Central memory CD4-positive, alpha-beta T cell (primary cell): ENCODE measurements at places on chromosomes 7 and 10.
A peak's percentile ranks its signal among the peaks of the same experiment; 100 is the strongest.

GRCh38 chr7:149430192-149430591 is 30.7 kb downstream of the ZNF777 start:
- DNase-seq = no peak

- DNase-seq = no peak
Observed at GRCh38 chr7:94907811-94908322, 473 bp downstream of the PPP1R9A start.

GRCh38 chr7:111528331-111528730 is 34.0 kb downstream of the IMMP2L start:
- no peak for DNase-seq

- no peak for DNase-seq
Observed at GRCh38 chr7:42227541-42227935, 9.5 kb downstream of the GLI3 start.

DNA sequence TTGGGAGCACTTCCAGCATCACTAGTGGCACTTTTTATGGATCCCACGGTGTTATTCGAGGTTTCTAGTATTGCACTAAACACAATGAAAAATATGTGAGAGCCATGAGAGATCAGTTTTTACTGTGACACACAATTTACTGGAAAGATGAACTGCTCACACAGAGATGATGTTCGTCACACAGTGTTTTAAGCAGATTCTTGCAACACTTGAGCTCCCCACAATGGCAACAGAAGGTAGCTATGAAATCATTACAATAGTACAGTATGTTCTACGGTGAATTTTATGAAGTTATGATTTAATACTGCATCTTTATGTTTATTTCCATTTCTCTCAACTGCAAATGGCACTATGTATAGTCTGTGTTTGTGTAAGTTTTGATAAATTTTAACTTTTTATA is 27.4 kb upstream of the ENTPD1 start:
- no peak for DNase-seq

GRCh38 chr7:28748933-28749584 is 209.1 kb downstream of the TRIL start:
- DNase-seq = no peak

DNA sequence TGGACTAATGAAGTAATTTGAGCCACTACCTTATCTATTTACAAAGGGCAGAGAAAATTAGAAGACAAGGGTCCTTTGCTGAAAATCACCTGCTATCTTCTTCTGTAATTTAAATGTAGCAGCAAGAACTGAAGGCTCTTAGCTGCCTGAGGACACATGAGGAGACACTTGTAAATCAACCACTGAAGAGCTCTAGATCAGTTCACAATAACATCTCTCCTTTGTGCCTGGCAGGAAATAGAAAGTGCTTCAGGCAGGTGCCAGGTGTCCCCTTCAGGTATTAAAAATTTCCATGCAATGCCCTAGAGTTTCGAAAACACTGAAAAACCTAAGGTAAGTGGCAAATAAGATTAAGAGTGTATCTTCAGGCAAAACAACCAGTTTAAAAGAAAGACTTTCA is 474.6 kb downstream of the GRM8 start:
- DNase-seq = no peak

DNA sequence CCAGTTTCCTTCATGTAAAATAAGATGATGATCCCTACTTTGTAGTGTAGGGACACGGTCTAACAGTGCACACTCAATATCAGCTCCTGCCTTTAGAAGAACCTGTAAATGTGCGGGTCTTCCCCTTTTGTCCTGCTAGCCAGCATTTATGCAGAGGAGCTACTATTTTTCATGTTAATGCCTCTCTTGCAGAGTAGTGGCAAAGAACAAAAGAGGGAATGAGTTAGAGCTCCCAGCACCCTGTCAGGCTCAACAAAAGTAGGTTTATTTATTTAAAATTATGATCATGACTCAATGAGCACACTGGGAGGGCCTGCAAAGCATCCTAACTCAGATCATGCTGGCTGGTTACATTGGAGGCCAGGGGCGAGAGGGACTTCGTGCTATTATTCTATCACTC is 414.5 kb upstream of the COBL start:
- DNase-seq = no peak

- DNase-seq = no peak
Observed at GRCh38 chr7:6530626-6531491, 20.4 kb downstream of the GRID2IP start.

DNA sequence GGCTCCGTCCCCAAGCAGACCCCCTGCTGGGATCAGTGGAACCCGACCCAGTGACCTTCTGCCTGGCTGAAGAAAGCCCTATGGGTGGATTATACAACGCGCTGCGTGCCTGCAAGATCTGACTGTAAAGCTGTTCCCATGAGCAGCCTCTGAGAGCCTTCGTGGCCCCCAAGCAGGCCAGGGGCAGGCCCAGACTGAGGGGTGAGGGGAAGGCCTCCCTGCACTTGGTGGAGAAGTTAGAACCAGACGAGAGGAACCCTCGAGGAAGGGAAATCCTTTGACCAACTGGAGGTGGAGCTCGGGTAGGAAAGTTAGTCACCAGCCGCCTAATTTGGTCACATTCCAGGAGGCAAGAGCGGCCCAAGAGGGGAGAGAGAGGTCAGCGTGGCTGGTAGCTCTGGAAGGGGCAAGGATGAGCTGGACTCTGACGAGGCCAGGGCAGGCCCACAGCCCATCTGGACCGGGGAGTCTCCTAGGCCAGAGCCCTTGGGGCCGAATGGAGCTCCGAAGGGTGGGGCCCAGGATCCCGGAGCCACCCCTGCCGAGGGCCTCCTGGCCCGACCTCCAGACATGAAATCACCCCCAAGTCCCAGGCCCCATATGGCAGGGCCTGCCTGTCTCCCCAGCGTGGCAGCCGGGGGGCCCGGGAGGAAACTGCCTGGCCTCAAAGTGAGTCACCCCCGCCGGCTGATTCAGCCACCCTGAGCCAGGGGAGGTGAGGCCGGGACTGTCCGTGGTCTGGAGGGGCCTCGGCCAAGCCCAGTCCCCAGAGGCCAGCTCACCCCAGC is 23.3 kb upstream of the PDGFA start:
- no peak for DNase-seq

- DNase-seq = no peak
Observed at GRCh38 chr7:128000854-128001265, 30.4 kb downstream of the LRRC4 start.

DNA sequence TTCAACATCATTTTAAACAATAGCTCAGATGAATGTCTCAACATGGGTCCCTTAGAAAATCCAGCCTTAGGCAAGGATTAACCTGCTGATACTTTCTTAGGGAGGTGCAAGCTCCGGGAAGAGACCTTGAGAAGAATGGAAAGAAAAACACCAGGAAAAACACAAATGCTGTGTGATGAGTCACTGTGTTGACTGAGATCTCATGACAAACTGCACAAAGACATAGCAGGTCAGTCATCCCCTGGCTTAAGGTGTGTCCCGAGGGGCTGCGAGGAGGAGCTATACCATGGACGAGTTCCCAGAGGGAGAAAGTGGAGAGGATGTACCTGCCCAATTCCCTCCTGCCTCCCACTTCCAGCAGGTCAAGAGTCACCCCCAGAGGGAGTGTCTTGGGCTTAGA is 98.0 kb downstream of the TEX36 start:
- DNase-seq = no peak

GRCh38 chr10:117926491-117926890 is 120.2 kb downstream of the RAB11FIP2 start:
- no peak for DNase-seq

- no peak for DNase-seq
Observed at GRCh38 chr10:100894033-100894432, 18.7 kb upstream of the SLF2 start.

GRCh38 chr7:133576612-133577168 is 323.8 kb downstream of the EXOC4 start:
- DNase-seq = no peak

DNA sequence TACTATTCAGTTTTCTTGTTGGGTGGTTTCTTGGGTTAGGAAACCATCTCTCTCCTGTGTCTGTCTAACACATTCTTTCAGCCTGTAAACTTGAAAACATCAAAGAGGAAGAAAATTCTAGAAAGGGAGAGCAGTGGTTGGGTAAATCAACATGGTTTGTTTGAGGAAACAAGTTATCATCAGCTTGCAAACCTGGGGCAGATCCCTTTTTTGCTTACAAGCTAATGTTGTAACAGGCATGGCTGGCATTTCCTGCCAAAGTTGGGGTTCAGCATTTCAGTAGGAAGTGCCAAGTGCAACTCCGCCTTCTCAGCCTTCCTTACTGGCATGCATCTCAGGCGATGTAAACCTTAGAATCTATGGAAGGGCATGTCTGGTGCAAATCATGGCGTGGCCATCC is 112.6 kb downstream of the EEPD1 start:
- DNase-seq = no peak

DNA sequence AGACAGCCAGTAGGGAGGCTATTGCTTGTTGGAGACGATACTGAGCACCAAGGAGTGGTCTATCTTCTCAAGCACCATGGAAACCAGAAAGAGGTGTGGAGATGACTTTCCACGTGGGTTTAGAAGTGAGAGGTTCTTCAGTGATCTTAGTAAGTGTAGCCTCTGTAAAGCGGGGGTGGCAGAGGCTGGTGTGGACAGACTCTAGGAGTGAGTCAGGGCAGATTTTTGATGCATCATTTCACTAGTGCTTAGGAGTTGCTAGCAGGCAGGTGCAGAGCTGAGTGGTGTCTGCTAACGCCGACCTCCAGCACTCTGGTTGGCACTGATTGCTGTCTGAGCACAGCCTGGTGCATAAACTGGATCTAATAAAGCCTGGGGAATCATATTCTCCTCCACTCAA is 78.4 kb upstream of the ADO start:
- DNase-seq = no peak

DNA sequence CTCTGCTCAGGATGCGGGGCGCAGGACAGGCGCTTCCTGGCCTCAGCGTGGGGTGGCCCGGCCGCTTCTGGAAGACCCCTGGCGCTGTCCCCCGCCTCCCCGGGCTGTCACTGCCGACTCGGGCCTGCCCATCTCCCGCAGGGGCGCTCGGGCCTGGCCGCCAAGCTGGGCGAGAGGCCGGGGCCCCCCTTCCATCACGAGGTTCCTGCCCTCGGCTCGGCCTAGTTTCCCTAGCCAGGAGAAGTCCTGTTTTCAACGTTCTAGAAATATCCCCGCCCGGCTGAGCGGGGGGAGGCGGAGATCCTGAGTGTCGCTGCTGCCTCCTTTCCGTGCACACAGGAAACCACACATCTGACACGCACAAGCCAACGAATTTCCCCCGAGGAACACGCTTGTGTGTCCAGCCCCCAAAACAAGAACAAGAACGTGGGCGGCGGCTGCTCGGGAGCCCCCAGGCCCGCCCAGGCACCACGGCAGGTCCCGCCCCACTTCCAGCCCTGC is 33.7 kb downstream of the AP5Z1 start:
- peak; percentile 25 for DNase-seq

DNA sequence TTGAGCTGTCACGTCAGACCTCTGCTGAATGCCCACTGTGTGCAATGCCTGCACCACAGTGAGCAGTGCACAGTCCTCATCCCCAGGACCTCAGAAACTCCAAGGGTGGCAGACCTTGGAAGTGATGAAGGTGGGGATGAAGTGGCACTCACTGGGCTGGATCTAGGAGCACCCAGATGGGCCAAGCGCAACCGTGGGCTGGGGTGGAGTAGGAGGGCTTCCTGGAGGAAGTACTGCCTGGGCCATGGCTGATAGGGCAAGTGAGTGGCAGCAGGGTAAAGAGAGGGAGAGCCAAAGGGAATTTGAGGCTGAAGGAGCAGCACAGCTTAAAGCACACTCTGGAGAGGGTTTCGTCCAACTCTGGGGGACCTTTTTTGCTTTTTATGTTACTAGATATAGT is 52.3 kb downstream of the RBM20 start:
- DNase-seq = no peak

GRCh38 chr10:128211953-128212727 is 85.9 kb upstream of the MKI67 start:
- DNase-seq = peak; percentile 75

- DNase-seq = no peak
Observed at GRCh38 chr10:33483816-33484190, 149.3 kb upstream of the NRP1 start.

GRCh38 chr7:33334349-33334748 is 205.0 kb downstream of the BBS9 start:
- no peak for DNase-seq

- DNase-seq = no peak
Observed at GRCh38 chr10:85610381-85611092, 756.1 kb downstream of the GRID1 start.

GRCh38 chr10:123885406-123886170 is 6.0 kb downstream of the CPXM2 start:
- DNase-seq = no peak

DNA sequence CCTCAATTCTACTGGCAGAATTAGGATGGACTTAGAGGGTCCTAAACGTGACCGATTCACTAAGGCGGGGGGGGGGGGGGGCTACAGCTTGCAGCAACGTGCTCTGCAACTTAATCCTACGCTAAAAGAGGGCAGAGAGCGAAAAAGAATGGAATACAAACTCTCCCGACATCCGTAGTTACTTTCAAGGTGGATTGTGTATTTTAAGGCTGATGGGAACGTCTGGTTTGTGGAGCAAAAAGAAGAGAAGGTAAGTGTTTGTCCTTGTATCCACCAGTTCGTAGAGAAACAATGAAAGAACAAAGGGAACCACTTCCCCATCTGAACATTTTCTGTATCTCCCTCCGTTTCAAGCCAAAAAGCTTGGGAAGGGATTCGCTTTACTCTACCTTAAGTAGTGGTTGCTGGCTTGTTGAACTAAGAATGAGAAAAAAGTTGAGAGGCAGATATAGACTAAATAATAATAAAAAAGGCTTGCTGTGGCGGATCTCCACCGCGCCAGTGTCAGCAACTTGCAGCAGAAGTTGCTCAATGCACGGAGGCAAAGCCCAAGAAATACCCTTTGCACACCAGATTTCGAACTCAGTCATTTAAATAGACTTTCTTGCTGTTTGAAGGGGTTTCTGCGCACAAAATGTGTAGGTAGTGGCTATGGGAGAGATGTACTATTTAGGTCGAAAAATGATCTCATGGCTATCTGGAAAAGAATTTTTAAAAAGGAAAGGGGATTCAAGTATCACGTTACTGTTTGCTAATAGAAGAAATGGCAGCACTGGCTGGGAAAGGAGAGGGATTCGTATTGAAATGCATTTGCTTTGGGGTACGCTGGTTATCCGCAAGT is 736 bp downstream of the SKIDA1 start:
- no peak for DNase-seq

GRCh38 chr7:140643416-140643815 is 2.8 kb upstream of the DENND2A start:
- DNase-seq = no peak

- DNase-seq = peak; percentile 28
Observed at GRCh38 chr7:65251851-65252620, 121.6 kb upstream of the ZNF92 start.
